Activated naive CD8-positive, alpha-beta T cell treated with anti-CD3 and anti-CD28 coated beads, Interleukin-2, amount 10 ng/mL, durations not matched to agents 7 days and 5 days (primary cell): ENCODE measurements at places on chromosomes 3 and 15. TPM values are rescaled to one million over a fixed set of nuclear protein-coding genes. Genes with fewer than 3 reads are reported as not detected.

- DNase-seq, result peak; percentile 62
- H3K27ac ChIP-seq, result no peak overlapping the region
- peaks cover 42% of the 10 kb centered on the region for H3K27me3 ChIP-seq
- H3K4me1 ChIP-seq, result peaks cover 10% of the 10 kb centered on the region
Measured at GRCh38 chr3:31980530-31981205, 394 bp downstream of the OSBPL10 start.

DNA sequence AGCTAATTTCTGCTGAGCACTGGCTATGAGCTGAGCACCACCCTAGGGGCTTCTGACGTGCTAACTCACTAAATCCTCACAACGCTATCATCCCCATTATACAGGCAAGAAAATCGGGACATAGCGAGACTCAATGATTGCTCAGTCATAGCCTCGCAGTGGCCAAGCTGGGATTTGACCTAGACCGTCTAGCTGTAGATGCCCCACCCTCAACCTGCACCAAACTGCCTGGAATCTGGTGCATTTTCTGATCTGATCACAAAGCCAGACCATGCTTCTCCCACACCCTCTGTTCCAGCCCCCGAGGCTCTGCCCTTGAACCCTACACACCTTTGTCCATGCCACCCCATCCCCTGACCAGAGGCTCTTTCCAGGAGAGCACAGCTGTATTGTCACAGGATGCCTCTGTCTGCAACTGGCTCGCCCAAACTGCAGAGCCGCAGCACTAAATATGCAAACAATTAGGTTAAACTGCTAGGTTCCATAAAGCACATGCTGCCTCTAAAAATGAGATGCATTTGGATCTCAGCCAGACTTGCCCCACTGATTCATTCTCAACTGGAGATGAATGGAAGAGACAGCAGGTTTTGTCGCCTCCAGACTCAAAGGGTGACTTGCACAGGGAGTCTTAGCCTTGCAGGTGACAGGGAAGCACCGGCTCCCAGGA lies 95.2 kb downstream of the NUP210 start:
- no peak overlapping the region for H3K4me3 ChIP-seq
- no peak for DNase-seq
- peaks cover 19% of the 10 kb centered on the region for H3K36me3 ChIP-seq
- H3K4me1 ChIP-seq, result peaks cover 2% of the 10 kb centered on the region
- peak overlapping the region; percentile 64 for H3K27ac ChIP-seq
- H3K27me3 ChIP-seq, result no peaks in the 10 kb centered on the region

DNA sequence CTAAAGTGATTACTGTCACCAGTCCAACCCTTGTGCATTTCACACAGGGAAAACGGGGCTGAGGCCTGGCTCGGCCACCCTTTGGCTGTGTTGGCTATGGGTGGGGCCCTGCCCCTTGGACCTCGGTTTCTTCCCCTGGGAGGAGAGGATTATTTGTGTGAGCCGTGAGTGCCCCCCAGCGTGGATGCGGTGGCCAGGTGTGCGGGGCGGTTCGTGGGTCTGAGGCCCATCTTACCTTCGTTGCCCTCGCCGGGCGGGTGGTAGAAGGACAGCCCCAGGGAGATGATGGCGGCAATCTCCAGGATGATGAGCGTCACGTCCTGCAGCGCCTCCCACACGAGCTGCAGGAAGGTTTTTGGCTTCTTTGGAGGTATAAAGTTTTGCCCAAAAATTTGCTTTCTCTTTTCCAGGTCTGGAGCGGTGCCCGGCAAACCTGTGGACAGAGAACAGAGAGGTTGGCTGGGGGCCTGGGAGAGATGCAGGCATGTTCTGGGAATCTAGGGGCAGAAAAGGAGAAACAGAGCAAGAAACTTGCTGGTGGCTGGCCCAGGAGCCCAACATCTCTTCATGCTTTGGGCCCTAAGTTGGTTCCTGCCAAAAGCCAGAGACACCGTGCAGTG lies 89.6 kb upstream of the SEC13 start:
- H3K4me1 ChIP-seq, result peaks cover 2% of the 10 kb centered on the region
- DNase-seq, result no peak
- H3K27me3 ChIP-seq, result peaks cover 4% of the 10 kb centered on the region
- no peak overlapping the region for H3K4me3 ChIP-seq
- no peaks in the 10 kb centered on the region for H3K36me3 ChIP-seq

DNA sequence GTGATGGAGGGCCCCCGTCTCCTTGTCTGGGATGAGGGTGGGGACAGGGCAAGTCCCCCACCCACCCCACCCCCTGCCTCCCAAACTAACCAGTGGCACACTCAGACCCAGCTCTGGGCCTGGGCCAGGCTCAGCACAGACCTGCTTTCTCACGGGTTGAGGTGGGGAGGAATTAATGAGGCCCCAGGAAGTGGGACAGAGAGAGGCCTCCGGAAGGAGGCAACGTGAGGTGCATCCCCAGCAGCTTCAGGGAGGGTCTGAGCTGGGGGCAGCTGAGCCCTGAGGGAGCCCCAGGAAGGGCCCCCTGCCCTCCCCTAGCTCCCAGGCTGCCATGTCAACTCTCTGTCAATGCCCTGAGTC lies 15.0 kb upstream of the GNAI2 start:
- peaks cover 2% of the 10 kb centered on the region for H3K4me1 ChIP-seq
- H3K27ac ChIP-seq, result peak overlapping the region; percentile 48
- no peak for DNase-seq
- no peaks in the 10 kb centered on the region for H3K36me3 ChIP-seq

DNA sequence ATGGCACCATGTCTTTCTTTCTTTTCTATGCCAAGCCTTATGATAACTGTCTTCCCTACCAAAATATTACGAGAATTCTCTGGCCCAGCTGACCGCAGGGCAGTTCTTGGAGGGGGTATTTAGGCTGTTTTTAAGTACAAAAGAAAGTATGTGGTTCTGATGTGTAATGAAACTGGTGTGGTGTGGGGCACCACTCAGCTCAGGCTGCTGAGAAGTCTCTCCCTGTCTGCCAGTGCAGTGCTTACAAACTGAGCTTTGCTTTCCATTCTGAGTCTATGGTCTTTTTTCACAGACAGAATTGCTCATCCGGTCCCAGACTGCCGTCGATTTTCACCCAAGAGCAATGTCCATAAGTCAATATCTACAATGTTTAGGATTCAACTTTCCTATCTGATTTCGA lies 847.6 kb downstream of the NTRK3 start:
- H3K4me3 ChIP-seq, result no peak overlapping the region
- no peak overlapping the region for H3K27ac ChIP-seq
- no peak for DNase-seq
- no peaks in the 10 kb centered on the region for H3K4me1 ChIP-seq

- H3K27me3 ChIP-seq, result no peaks in the 10 kb centered on the region
- H3K36me3 ChIP-seq, result peaks cover 42% of the 10 kb centered on the region
- no peaks in the 10 kb centered on the region for H3K4me1 ChIP-seq
- no peak for DNase-seq
- no peak overlapping the region for H3K4me3 ChIP-seq
- no peak overlapping the region for H3K27ac ChIP-seq
Measured at GRCh38 chr15:25683911-25684310, 179.2 kb downstream of the ATP10A start.

- H3K4me1 ChIP-seq, result no peaks in the 10 kb centered on the region
- H3K27me3 ChIP-seq, result peaks cover 13% of the 10 kb centered on the region
- no peak overlapping the region for H3K27ac ChIP-seq
- H3K4me3 ChIP-seq, result no peak overlapping the region
Measured at GRCh38 chr3:186171521-186171920, 62.6 kb upstream of the ETV5 start.

GRCh38 chr3:101281521-101282030 lies 38.8 kb downstream of the IMPG2 start:
- H3K27me3 ChIP-seq, result no peaks in the 10 kb centered on the region
- H3K36me3 ChIP-seq, result no peaks in the 10 kb centered on the region
- DNase-seq, result no peak
- no peak overlapping the region for H3K27ac ChIP-seq
- H3K4me3 ChIP-seq, result no peak overlapping the region
- peaks cover 2% of the 10 kb centered on the region for H3K4me1 ChIP-seq

DNA sequence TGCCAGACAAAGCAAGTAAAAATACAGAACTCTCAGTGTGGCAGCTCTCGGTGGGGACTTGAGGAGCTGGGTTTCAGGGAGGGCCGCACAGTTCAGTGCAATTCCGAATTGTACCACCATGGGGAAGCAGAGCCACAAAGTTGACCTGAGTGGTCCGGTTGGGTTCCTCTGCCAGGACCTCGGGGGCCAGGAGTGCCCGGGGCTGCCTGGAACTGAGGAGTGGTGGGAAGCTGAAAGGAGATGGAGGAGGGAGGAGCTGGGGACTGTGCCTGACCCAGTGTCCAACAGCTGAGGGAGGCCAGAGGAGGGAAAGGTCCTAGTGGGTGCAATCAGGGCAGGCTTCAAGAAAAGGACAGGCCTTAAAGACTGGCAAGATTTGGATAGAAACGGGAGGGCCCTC lies 32.2 kb upstream of the TRH start:
- peaks cover 6% of the 10 kb centered on the region for H3K27me3 ChIP-seq
- DNase-seq, result peak; percentile 50
- no peaks in the 10 kb centered on the region for H3K4me1 ChIP-seq
- no peak overlapping the region for H3K27ac ChIP-seq
- H3K36me3 ChIP-seq, result no peaks in the 10 kb centered on the region

- no peak overlapping the region for H3K4me3 ChIP-seq
- DNase-seq, result no peak
- no peaks in the 10 kb centered on the region for H3K36me3 ChIP-seq
- H3K27ac ChIP-seq, result no peak overlapping the region
- no peaks in the 10 kb centered on the region for H3K27me3 ChIP-seq
- no peaks in the 10 kb centered on the region for H3K4me1 ChIP-seq
Measured at GRCh38 chr3:168467115-168467714, 371.5 kb upstream of the GOLIM4 start.

- H3K4me3 ChIP-seq, result peak overlapping the region; percentile 73
- no peak overlapping the region for H3K27ac ChIP-seq
- no peaks in the 10 kb centered on the region for H3K36me3 ChIP-seq
- no peak for DNase-seq
Measured at GRCh38 chr3:168249205-168249549, 153.5 kb upstream of the GOLIM4 start.

- H3K27me3 ChIP-seq, result no peaks in the 10 kb centered on the region
- H3K27ac ChIP-seq, result no peak overlapping the region
- H3K36me3 ChIP-seq, result no peaks in the 10 kb centered on the region
- H3K4me3 ChIP-seq, result no peak overlapping the region
- DNase-seq, result no peak
Measured at GRCh38 chr3:52013802-52014598, 18.3 kb upstream of the RPL29 start.

GRCh38 chr3:112519424-112520001 lies 20.2 kb upstream of the BTLA start:
- H3K27me3 ChIP-seq, result no peaks in the 10 kb centered on the region
- H3K4me1 ChIP-seq, result peaks cover 10% of the 10 kb centered on the region
- no peak for DNase-seq
- H3K4me3 ChIP-seq, result no peak overlapping the region
- H3K27ac ChIP-seq, result no peak overlapping the region

DNA sequence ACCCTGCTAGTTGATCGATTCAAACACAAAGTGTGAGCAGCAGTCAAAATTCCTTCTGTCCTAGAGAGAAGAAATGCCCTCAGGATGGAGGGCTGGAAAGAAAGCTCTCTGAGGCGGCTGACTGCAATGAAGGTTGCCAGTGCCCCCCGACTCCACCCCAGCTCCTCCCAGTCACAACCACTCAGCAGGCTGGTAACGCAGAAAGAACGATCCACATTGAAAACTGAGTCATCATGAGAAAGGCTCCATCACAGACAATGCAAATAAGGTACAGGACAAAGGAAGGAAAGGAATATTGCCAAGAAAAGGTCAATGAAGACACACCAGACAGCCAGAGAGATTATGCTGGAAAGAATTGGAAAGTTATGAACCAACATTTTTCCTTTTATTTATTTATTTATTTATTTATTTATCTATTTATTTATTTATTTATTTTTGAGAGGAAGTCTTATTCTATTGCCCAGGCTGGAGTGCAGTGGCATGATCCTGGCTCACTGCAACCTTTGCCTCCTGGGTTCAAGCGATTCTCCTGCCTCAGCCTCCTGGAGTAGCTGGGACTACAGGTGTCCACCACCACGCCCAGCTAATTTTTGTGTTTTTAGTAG lies 17.4 kb upstream of the VGLL4 start:
- H3K27ac ChIP-seq, result no peak overlapping the region
- H3K4me1 ChIP-seq, result peaks cover 1% of the 10 kb centered on the region
- no peaks in the 10 kb centered on the region for H3K27me3 ChIP-seq
- H3K4me3 ChIP-seq, result no peak overlapping the region

- H3K27ac ChIP-seq, result no peak overlapping the region
- H3K36me3 ChIP-seq, result no peaks in the 10 kb centered on the region
- no peak overlapping the region for H3K4me3 ChIP-seq
- peak; percentile 34 for DNase-seq
- peaks cover 13% of the 10 kb centered on the region for H3K27me3 ChIP-seq
Measured at GRCh38 chr15:42137461-42138261, 18.8 kb downstream of the PLA2G4F start.

DNA sequence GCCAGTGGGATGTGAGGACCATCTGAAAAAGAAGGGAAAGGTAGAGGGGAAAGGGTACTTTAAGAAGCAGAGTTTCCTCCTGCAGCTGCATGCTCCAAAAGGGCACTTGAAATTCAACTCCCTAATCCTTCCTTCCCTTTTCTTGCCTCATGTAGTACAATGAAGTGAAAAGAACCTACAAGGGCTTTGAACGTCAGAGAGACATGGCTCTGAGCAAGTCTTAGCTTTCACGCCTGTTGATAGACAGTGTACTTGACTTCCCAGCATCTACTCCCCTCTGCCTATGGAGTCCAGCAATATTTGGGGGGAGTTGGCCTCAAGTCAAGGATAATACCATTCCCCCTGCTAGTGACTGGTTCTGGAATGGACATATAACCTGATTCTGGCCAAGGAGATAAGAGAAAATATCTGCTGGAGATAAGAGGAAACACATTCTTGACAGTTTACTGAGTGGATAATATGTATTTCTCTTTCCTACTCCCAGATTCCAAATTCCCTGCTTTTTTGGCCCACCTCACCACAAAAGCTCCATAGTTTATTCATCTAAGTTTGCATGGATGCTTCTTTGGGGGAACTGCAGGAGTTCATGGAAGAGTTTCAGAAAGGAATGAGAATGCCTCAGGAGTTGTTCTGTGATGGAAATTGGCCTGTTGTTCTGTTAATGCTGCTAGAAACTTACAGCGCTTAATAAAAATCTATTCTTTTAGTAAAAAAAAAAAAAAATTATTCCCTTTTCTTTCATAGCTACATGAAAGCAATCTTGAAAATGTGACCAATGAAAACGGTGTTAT lies 193.0 kb upstream of the TPM1 start:
- DNase-seq, result no peak
- H3K27ac ChIP-seq, result no peak overlapping the region
- no peaks in the 10 kb centered on the region for H3K4me1 ChIP-seq
- H3K4me3 ChIP-seq, result no peak overlapping the region
- no peaks in the 10 kb centered on the region for H3K36me3 ChIP-seq
- H3K27me3 ChIP-seq, result no peaks in the 10 kb centered on the region

- H3K4me1 ChIP-seq, result no peaks in the 10 kb centered on the region
- no peaks in the 10 kb centered on the region for H3K36me3 ChIP-seq
Measured at GRCh38 chr3:72163809-72164634, 379.1 kb upstream of the PROK2 start.

LINGO1 gene
- total RNA-seq, result not detected

IRAK2 gene
- total RNA-seq, result 3.7 TPM

SYNPR gene
- total RNA-seq, result not detected

LDHAL6B gene
- not detected for total RNA-seq

CHRNA7 gene
- total RNA-seq, result 0.43 TPM

KLHL6 gene
- total RNA-seq, result 36.9 TPM
